ENCODE measurements at places on chromosomes 13 and 19.

- DNase-seq: no peak
Measured at GRCh38 chr13:98111168-98112098, 31.5 kb upstream of the FARP1 start.

DNA sequence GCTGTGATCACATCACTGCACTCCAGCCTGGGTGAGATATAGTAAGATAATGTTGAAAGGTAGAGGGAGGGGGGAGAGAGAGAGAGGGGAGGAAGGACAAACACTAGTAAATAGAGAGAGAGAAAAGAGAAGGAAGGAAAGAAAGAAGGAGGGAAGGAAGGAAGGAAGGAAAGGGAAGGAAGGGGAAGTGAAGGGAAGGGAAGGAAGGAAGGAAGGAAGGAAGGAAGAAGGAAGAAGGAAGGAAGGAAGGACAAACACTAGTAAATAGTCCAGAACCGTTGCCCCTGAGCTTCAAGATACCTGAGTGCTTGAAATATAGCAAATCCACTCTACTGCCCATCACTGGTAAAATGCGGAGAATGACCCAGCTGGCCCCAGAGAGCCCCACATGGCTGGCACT lies 156.5 kb upstream of the ZNF507 start:
- DNase-seq: no peak

DNA sequence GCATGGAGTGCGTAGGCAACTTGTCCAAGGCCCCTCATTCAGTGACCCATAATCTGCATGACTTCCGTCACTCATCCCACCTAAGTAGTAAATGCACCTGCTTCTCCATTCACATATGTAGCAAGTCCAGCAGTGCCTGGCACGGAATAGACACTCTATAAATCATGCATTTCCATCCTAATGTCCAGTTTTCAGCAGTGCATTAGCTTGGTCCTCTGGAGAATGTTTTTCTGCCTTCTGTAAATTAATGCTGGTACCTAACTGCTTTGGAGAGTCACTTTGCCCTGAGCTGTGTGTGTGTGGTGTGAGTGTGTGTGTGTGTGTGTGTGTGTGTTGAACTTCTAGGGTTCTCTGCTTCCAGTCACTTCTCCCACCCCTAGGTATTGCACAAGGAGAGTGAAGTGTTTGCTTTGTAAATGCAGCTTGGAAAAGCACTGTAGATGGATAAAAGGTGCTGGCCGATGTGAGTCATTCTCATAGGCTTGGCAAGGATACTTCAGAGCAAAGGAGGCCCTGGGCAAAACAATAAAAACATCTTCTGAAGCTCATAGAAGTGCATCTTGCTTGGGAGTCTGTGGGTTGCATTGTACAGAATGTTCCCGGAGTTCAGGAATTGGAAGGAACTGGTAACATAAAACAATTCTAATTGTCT lies 181.8 kb downstream of the KATNAL1 start:
- no peak for DNase-seq

DNA sequence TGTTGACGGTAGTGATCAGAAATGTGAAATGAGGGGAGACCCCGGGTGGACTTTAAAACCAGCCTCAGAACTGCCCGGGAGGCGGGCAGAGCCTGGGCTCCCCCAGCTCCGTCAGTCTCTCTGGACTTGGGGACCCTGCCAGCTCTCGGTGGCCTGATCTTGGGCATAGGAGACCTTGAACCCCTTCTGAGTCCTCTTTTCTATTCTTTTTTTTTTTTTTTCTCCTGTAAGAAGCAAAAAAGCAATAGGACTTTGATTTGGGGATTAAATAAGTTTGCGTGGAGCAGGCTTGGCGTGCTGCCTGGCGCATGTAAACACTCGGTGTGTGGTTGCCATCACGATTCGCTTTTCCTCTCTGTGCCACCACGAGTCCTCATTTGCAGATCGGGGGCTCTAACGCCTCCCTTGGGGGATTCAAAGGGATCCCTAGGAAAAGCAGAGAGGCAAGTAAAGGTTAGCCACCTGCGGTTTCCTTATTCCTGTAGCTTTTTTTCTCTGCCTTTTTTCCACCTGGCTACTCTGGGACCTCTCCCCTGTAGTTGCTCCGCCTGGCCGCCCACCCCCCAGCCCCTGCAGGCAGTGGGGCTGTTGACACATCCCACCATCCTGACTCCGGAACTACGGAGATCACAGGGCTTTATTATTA lies 1.3 kb downstream of the SAFB start:
- DNase-seq: peak; percentile 24

DNA sequence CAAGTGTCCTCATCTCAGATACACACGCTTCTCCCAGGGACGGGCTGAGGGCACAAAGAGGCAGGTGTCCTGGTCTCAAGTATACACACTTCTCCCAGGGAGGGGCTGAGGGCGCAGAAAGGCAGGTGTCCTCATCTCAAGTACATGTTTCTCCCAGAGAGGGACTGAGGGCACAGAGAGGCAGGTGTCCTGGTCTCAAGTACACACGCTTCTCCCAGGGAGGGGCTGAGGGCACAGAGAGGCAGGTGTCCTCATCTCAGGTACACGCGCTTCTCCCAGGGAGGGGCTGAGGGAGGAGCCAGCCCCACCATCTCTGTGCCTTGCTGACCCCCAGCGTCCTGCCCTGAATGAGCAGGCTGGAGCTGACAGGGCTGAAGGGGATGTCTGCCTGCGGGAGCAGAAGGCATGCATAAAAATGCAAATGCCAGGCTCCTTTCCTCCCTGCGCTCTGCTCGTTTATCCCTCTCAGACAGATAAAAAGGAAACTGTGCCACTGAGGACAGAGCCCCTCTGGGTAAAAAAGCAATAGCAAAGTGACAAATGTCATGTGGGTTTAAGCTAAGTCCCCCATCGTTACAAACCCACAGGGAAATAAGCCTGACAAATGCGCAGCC lies 96.1 kb upstream of the UQCRFS1 start:
- DNase-seq: peak; percentile 68

DNA sequence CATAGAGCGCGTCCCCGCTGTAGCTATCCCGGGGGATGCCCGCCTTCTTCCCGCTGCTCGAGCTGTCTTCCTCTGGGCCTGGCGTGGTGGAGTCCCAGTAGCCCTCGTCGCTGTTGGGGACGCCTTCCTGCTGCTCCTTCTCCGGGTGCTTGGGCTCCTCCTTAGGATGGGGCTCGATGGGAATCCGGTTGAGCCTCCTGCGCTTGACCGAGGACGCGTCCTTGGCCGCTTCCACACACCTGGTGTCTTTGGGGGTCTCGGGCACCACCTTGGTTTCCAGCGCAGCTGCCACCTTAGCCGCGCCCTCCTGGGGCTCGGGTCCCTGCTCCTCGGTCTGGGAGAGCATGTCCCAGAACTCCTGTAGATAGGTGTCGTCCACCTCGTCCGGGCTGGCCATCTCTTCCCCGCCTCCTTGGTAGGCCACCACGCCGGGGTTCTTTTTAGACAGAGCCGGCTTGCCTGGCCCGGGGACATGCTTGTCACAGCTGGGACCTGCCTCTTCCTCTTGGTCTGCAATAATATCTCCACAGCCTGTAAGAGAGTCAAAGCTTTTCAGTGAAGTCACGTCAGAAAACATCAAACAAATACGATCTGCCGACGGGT lies 2.0 kb downstream of the AMER2 start:
- DNase-seq: peak; percentile 72

DNA sequence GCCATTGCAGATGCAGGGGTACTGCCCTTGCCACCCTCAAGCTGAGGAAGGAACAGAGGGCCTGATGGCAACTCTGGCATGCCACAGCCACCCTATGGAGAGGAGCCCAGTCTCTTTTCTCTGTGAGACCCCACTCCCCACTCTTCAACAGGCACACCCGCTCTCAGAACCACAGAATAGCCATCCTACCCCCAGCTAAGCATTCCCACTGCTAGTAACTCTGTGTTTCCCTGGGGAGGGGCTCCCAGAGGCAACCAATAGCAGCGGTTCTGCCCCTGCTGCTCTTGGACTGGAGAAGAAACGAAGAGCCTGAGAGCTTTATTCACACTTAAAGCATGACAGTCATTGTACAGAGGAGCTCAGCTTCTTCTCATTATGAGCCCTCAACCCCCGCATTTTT lies 49.3 kb downstream of the UBL3 start:
- DNase-seq: no peak

- DNase-seq: peak; percentile 21
Measured at GRCh38 chr13:48315969-48316650, 12.6 kb downstream of the RB1 start.

DNA sequence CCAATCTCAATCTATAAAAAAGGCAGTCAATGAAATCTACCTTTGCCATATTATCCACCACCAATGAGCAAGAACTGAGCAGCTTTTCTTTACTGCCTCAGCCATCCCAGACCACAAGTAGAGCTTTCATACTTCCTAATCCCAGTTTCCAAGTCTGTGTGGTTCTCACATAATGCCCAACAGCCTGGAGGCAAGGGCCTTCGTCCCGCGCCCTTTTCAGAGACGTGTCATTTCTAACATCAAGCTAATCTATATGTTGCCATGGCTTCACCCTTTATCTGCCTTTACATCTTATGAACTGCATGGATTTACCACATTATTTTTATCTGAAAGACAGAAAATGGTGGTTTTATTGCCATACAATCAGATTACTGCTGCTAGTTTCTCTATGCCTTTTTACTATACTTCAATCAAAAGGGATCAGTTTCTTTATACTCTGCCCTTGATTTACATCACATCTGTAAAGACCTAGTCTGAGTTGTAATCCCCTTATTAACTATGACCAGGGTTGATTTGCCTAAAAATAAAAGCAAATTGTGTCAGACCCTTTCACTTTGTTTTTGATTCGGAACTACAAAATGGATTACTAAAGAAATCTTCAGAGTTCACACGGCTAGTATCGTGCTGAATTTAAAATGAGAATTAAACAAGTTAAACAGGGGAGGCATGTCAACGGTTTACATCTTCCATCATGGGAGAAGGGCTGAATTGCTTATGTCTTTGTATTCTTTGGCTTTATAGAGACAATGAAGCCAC lies 5.9 kb downstream of the EFNB2 start:
- no peak for DNase-seq

- DNase-seq: no peak
Measured at GRCh38 chr13:42181381-42181953, 90.5 kb upstream of the AKAP11 start.

DNA sequence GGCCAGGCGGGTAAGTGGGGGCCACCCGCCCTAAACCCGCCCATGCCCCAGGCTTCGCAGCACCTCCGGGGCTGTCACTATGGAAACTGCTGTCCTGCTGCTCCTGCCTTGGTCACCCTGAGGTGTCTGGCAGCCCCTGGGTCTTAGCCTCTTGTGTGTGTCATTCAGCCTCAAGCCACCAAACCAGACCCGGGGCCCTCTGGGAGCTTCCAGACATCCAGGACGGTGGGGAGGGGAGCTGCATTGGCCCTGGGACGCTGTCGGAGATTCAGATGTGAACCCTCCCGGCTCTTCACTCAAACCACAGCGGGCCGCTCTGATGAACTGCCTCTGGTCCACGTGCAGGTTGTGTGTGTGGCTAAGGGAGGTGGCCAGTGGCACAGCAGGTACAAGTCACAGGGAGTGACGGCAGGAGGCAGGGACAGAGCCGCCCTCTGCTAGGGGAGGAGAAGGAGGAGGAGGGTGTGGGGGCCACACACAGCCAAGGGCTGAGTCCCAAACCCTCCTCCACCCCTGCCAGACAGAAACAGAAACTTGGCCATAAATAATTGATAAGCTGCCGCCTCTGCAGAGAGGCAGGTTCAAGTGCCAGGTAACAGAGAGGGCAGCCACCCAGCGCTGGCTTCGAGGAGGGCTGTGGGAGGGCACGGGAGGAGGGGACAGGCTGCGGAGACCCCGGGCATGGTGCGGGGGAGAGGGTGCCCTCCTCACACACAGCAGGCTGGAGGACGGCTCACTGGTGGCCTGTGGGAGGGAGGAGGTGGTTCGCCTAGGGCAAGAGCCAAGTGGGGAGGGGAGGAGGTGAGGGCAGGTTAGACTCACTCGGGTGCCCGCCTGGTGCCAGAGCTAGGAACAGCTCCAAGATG lies 8.0 kb downstream of the NANOS3 start:
- DNase-seq: no peak

DNA sequence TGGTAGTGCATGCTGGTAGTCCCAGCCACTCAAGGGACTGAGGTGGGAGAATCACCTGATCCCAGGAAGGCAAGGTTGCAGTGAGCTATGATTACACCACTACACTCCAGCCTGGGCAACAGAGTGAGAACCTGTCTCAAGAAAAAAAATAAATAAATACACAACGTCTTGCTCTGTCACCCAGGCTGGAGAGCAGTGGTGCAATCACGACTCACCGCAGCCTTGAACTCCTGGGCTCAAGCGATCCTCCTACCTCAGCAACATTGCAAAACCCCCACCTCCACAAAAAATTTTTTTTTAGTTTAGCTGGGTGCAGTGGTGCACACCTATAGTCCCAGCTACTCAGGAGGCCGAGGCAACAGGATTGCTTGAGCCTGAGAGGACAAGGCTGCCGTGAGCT lies 8.8 kb downstream of the TPM4 start:
- no peak for DNase-seq

DNA sequence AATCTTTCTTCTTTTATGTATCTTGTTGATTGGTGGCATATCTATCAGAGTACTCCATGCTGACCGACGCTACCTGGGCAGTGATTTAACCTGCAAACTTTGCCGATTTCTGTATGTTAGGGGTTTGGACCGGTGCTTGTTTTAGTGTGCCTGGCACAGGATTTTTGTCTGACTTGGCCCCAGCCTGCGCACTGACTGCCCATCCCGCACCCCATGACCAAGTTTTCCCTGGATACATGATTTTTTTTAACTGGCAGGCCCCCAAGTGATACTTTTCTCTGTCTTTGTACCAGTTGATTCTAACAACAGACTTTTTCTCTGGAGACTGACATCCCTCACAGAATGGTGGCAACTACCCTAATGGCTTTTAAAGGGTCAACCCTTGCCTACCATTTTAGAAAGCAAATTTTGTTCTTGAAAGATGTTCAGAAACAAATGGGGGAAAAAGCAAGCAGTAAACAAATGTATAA lies 69.0 kb upstream of the C1QTNF9B start:
- DNase-seq: no peak

- DNase-seq: peak; percentile 36
Measured at GRCh38 chr19:41595258-41595889, 19.4 kb downstream of the CEACAM21 start.

DNA sequence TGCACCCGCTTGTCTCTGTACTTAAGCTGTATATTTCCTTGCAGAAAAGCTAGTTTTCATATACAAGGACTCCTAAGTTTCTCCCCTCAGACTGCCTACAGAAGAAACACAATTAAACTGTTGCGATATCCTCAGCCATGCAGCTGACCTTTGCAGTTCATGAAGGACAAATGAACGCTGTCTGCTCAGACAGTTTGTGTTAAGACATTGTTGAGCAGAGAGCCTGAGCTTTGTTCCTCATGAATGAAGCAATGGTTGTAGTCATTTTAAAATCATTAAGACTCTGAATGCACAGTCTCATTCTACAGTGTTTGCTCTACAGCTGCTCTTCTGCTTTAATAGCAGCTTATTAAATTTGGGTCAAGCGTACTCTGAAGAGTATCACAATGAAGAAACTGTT lies 23.2 kb upstream of the MAB21L1 start:
- no peak for DNase-seq
